ENCODE measurements at places on chromosomes 16 and 17.
A peak's percentile ranks its signal among the peaks of the same experiment; 100 is the strongest.

DNA sequence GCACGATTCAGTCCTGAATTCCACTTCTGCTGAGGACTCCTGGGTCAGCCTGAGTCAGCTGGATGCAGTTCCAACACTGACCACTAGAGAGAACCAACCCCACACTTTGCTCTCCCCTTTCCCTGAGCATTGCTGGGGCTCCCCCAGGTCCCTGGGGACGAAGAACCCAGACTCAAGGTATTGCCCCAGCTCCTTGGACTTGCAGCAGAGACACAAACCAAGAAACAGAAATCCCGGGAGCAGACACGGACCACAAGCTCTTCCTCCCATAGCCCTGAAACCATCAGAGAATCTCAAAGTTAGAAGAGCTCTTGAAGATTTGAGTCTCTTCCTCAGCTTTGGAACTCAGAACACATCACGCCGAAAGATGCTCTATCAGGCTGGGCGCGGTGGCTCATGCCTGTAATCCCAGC is 678 bp upstream of the GH1 start:
- peak; percentile 38 for DNase-seq

- no peak for DNase-seq
These were observed 241.0 kb downstream of the XYLT1 start for GRCh38 chr16:17229766-17230165.

DNA sequence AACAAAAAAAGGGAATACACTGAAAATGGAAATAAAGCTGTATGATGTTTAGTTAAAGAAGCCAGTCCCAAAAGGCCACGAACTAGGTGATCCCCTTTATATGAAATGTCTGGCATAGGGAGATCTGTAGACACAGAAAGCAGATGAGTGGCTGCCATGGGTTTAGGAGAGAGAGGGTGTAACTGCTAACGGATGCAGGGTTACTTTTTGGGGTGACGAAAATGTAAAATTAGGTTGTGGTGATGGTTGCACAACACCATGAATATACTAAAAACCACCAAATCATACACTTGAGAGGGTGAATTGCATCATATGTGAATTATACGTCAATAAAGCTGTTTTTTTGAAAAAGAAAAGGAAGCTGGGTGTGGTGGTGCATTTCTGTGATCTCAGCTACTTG is 99.6 kb downstream of the ADCY9 start:
- no peak for DNase-seq

- peak; percentile 46 for DNase-seq
These were observed 399.7 kb downstream of the XYLT1 start for GRCh38 chr16:17070882-17071592.

DNA sequence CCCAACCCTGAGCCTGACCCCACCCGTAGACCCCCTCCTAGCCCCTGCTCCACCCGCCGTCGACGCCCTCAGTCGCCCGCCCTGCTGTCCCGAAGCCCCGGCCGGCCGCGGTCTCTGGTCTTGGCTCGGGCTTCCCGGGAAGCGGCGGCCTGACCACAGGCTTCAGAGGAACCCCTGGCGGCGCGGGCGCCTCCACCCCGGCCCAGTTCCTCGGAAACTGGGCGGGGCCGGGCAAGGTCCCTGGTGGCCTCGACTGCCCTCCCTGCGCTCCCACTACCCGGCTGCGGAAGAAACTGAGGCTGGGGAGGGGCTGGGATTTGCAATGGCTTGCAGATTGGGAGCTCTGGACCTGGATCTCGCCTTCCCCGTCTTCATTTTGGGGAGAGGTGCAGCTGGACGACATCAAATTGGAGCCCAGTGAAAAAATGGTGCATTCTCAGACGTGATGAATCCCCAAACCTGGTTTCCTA is 692 bp upstream of the SOCS1 start:
- DNase-seq, result no peak

DNA sequence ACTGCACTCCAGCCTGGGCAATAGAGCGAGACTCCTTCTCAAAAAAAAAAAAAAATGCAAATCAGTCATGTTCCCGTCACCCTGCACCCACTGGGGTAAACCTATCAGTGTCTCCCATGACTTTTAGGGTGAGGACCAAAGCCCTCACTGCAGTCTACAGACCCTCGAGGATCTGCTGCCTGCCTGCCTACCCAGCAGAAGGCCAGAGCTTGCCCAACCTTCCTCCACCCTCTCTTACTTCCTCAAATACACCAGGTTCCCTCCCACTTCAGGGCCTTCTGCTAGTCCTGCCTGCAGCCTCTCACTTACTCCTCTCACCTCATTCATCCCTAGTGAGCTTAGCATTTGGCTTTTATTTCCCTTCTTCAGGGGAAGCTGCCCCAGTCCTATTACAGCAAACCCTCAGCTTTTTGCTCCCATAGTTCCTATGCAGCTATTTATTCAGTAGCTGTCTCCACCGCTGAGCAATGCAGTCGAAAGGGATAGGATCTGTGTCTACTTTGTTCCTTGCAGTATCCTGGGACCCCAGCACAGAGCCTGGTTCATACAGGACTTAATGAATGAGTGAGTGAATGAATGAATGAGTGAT is 17.8 kb upstream of the TOB1 start:
- no peak for DNase-seq

DNA sequence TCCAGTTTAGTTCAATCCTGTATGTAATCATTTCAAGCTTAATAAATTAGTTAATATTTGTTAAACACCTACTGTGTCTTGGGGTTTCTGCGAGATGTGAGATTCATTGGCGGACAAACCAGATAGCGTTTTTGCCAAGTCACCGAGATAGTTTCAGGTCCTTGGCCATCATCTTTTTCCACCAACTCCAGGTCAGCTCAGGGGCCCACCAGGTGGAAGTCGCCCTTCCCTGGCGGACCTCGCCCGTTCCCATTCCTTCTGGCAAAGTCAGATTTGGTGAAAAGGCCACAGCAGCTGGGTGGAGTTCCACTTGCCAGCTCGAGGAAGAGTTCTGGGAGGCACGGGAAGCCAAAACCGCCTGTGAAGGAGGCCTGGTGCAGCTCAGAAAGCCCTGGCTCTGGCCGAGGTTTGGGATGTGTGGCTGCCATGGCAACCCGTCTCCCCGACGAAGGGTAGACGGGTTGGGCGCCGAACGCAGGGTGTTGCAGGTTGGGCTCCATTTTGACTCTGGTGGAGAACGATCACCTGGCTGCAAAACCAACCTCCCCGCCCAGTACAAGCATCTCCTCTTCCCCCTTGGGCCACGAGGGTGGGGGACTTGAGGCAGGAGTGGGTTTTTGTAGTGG is 39.5 kb downstream of the CMIP start:
- DNase-seq, result no peak

DNA sequence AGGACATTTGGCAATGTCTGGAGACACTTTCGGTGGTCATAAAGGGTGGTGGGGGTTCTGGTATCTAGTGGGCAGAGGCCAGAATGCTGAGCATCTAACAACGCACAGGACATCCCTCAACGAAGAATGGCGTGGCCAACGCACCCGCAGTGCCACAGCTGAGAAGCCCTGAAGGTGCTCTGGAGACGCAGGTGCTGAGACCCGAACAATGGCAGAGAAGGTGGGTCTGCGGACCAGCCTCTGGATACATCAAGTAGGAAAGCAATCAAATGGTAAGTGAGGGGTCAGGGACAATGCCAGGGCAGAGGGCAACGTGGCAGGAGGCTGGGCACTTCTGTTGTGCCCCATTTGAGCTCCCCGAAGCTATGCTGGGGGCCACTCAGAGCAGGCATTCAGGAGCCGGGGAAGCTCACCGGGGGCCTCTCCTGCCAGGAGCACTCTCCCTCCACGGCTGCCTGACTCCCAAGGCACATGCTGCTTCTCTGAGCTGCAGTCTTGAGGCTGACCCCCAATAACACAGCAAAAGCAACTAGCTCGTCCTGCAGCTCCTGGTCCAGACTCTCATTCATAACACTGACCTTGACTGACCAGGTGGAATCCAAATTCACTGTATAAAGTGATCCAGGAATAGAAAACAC is 26.0 kb downstream of the SPHK1 start:
- no peak for DNase-seq

DNA sequence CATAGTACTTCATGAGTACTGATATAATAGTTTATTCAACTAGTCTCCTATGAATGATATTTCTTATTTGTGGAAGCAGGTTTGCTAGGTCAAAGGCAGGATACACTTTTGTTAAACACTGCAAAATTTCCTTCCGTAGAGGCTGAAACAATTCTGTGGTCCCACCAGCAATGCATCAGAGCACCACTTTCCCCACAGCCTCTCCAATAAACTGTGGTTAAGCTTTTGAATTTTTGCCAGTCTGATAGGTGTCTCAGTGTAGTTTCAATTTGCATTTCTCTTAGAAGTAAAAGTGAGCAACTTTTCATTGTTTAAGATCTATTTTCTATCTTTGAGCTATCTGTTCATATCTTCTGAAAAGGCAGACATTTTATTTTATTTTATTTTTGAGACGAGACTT is 36.4 kb upstream of the CORO6 start:
- no peak for DNase-seq

- DNase-seq, result no peak
These were observed 90.7 kb downstream of the MRM3 start for GRCh38 chr17:872855-873254.

DNA sequence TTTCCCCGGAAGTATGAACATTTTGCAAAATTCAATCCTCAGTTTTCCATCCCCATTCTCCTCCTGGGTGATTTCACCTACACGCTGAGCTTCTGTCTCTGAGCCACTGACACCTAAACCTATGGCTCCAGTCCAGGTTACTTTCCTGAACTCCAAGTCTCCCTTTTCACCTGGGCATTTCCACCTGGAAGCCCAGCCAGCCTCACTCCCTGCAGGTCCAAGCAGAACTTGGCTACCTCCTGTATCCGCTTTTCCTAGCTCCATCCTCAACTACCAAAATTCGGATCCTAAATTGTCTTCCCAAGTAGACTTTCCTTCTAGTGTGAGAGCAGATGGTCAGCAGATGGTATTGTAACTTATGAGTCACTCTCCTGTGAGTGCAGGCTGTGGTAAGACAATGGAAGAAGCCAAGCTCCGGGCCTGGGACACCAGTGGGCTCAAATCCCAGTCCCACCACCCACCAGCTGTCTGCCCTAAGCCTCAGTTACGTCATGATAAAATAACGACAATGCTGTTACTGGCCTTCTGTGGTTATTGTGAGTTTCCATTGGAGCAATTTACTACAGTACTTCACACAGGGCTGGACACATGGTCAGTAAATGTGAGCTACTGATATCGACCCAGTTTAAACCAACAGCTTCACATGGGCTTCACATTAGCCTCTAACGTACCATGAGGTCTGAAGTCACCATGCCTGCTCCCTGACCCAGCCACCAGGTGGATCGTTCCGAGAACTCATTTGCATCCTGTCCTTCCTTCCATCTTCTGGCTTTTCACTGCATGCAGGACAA is 33.3 kb downstream of the PECAM1 start:
- DNase-seq, result no peak
